Naive B cell (primary cell): ENCODE measurements at places on chromosomes 6 and 20. TPM values are rescaled to one million over a fixed set of nuclear protein-coding genes. Genes with fewer than 3 reads are reported as not detected.

The SH3BGRL2 gene
- polyA plus RNA-seq = not detected

The OR12D3 gene
- polyA plus RNA-seq = not detected

The OR2B6 gene
- not detected for polyA plus RNA-seq

The ZNF391 gene
- polyA plus RNA-seq = 0.95 TPM

The ENPP4 gene
- 7.8 TPM for polyA plus RNA-seq

The SRMS gene
- polyA plus RNA-seq = not detected

The SSTR4 gene
- not detected for polyA plus RNA-seq

The EDN3 gene
- polyA plus RNA-seq = not detected

The RNF39 gene
- polyA plus RNA-seq = not detected

The TINAG gene
- polyA plus RNA-seq = not detected

The HS3ST5 gene
- polyA plus RNA-seq = not detected

The RPN2 gene
- polyA plus RNA-seq = 200 TPM

The LY6G6D gene
- not detected for polyA plus RNA-seq

The PACSIN1 gene
- polyA plus RNA-seq = not detected

The MEI4 gene
- polyA plus RNA-seq = not detected

The PREX1 gene
- polyA plus RNA-seq = 17.4 TPM
